ENCODE measurements at places on chromosomes 13 and 19.

DNA sequence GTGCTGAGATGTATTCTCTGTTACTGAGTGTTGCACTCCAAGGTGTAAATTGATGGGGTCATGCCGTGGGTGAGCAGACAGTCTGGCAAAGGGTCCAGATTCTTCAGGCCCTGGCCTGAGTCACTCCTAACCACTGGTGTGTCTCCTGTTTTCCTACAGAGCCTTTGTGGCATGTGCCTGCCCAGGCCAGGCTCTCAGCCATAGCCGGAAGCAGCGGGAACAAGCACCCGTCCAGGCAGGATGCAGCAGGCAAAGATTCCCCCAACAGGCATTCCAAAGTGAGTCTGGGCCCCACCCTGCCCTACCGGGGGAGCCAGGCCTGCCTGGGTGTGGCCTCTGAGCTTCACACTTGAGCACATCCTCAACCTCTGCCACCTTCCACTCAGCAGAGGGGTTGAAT, 61.9 kb downstream of the DPF1 start:
- DNase-seq = no peak

DNA sequence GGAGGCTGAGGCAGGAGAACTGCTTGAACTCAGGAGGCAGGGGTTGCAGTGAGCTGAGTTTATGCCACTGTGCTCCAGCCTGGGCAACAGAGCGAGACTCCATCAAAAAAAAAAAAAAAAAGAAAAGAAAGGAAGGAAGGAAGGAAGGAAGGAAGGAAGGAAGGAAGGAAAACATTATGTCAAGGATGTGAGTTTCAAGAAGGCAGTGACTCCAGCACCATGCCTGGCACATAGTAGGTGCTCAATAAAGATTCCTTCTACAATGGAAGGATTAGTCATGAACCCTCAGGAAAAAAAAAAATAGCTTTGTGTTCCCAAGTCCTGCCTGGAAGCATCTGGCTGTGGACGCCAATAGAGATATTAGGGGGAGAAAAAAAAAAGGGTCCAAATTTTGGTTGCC, 10.1 kb upstream of the ZNRF4 start:
- DNase-seq = no peak

GRCh38 chr13:39509616-39510315, 93.2 kb downstream of the LHFPL6 start:
- DNase-seq = no peak

GRCh38 chr19:56611288-56611687, 16.2 kb downstream of the ZNF71 start:
- no peak for DNase-seq

- DNase-seq = no peak
These were observed 159.1 kb downstream of the GPC5 start for GRCh38 chr13:91557328-91558090.

DNA sequence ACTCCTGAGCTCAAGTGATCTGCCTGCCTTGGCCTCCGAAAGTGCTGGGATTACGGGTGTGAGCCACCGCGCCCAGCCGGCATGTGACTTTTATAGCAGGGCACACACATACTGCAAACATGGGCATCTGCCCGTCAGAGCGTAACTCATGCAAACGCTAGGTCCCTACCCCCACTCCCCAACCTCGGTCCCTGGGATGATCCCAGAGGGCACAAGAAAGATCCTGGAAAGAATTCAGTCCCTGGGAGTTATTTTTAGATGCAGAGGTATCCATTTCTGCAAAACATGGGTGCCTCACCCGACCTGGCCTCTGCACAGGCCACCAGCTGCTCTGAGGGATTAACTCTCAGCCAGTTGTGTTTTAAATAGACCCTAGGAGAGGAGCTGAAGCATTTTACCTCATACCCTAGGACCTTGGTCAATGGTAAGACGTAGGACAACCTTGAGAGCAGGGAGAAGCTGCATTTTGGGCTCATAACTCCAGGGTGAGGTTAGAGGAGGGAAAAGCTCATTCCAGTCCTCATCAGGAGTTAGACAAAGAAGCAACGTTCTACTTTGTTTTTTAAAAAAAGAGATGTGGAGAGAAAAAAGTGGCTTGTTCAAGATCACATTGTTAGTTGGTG, 10.8 kb downstream of the TMEM38A start:
- no peak for DNase-seq

- no peak for DNase-seq
These were observed 530.9 kb downstream of the MYO16 start for GRCh38 chr13:109160357-109160756.

GRCh38 chr19:39430675-39431593, 4.8 kb downstream of the RPS16 start:
- no peak for DNase-seq

GRCh38 chr19:35497406-35497805, 7.1 kb upstream of the KRTDAP start:
- no peak for DNase-seq

DNA sequence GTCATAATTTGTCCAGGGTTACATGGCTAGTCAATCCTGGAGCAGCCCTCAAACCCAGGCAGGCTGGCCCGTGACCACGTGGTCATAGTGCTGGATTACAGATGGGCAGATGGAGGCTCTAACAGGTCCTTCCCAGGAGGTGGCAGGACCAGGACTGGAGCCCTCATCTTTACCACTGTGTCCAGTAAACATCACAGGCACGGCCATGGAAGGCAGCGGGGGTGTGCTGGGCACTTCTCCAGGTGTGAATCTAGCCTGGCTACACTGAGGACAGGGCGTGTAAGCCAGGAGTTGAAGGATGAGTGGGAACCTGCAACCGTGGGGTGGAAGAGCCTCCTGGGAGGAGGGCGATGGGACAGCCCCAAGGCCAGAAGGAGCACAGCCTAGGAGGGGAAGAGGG, 6.1 kb downstream of the CIC start:
- no peak for DNase-seq

DNA sequence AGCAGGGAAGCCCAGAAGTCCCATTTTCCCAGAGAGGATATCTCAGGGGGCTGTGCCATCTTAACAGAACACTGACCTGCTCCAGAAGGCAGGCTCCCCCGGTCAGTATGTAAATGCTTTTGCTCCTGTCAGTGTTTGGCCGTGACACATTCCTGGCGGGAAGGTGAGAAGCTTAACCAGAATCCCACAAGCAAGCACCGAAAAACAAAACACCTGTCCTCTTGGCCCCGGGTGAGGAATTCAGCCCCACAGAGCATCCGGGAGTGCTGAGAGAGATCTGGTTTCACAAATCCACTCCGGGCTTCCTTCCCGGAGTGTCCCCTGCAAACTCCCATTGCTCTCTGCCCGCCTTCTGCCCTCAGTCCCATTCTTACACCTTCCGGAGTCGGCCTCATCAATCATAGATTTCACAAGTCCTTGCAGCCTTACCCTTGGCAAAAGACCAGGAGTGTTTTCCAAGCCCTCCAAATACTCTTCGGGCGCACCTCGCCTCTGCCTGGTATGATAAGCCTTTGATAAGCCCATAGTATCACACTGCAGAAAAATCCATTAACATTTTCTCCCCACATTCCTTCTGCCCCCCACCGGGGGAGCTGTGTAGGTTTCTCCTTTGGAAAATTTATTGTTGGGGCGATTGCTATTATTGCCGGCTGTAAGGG, 12.2 kb downstream of the TPM4 start:
- DNase-seq = no peak

DNA sequence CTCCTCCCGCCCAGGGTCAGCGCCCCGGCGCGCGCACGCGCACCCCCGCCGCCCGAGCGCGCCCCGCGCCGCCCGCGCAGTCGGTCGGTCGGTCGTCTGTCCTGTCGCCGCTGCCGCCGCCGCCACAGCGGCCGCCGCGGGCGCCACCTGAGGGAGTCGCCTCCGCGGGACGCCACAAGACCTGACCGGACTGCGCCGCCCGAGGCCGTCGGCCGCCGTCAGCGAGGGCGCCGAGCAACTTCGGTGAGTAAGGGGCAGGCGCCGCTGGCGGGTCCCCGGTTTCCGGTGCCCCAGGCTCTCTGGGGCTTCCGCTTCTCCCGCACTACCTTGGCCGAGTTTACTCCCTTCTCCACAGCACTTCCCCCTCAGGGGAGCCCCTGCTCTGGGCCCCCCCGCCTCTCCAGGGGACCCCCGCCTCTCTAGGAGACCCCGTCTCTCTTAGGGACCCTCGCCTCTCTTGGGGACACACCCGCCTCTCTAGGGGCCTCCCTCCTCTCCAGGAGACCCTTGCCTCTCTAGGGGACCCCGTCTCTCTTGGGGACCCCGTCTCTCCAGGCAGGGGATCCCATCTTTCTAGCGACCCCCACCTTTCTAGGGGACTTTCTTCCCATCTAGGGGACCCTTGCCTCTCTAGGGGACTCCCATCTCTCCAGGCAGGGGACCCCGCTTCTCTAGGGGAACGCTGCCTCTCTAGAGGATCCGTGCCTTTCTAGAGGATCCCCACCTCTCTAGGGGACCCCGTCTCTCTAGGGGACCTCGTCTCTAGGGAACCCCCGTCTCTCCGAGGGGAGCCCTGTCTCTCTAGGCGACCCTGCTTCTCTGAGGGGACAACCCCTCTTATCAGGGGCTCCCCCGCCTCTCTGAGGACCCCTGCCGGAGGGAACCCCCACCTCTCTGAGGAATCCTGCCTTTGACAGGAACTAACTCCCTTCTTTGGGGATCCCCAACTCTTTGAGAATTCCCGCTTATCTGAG, 19.3 kb upstream of the GATAD2A start:
- peak; percentile 58 for DNase-seq

GRCh38 chr19:6481541-6482342, at the start of gene DENND1C:
TSS of gene DENND1C (minus strand) at chr19:6481787. CDS start at chr19:6481695, 92 bp downstream.
- peak; percentile 40 for DNase-seq

GRCh38 chr13:100432611-100433010, 156.0 kb downstream of the GGACT start:
- no peak for DNase-seq

DNA sequence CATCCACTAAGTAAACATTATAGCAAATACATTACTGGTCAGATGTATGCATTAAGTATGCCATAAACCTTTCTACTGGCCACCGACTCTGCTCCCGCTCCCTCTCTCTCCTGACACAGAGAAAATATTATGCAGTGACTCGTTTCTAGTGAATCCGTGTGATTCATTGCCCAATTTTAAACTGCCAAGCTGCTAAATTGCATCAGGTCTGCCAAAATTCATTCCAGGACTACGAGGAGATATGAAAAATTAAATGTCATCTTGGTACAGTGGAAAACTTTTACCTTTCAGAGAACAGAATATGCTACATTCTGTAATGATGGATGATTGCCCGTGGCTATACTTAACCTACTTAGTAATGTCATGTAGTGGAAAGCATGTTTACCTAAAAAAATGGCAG, 368.8 kb upstream of the TSHZ3 start:
- DNase-seq = no peak

DNA sequence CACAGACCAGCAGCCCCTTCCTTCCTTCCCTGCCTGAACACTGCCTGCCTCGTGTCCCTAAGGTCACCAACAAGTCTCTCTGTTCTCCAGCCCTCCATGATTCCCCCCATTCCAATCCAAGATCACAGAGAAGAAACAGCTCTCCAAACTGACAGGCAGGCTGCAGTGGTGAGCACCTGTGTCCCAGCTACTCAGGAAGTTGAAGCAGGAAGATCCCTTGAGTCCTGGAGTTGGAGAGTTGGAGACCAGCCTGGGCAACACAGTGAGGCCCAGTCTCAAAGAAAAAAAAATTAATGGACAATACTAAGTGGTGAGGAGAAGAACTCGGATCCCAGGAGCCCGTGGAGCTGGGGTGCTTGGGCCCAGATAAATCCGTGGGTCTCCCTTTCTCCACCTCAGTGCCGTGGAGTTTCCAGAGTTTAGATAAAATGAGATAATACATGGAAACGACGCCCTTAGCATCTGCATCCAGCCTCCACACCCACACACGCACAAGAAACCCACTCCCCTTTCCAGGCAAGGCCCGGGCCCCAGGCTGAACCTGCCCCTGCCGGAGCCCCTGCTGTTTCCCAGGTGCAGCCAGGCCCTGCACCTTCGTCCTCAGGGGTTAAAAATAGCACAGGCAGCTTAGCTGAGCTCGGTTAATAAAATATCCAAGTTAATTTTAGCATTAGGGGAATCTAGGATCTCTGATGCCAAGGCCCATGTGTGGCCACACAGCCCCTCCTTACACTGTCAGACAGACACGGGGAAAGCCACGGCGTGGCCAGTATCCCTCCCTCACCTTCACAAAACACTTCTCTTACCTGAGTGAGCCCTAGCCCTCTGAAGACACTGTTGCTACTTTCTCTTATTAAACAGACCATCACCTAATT, 4.7 kb downstream of the RASA3 start:
- DNase-seq = no peak

- no peak for DNase-seq
These were observed 108.4 kb upstream of the CLDN10 start for GRCh38 chr13:95444006-95444730.

GRCh38 chr19:8373867-8374813, 10.2 kb downstream of the ANGPTL4 start:
- DNase-seq = no peak

DNA sequence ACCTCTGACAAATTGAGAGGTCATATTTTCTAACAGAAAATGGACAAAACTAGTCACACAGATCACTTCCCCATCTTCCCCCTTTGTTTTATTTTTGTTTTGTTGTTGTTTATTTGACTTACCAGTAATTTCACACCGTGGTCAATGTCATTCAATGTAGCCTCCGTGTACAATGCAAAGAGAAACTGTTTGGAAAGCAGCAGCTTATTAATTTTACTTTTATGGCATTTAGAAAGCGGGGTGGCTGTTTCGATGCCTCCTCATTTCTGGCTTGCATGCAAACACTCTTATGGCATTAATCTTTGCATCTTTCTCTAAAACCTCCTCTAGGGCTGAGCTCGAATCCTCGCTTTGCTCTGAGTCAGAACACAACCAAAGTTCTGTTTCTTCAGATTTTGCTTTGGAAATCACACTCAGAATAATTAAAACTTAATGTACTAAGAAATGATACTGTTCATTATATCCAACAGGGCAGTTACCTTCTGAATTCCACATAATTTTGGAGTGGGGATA, 77.0 kb downstream of the ZNF536 start:
- no peak for DNase-seq

GRCh38 chr13:108226184-108226583, 8.0 kb downstream of the ABHD13 start:
- no peak for DNase-seq

DNA sequence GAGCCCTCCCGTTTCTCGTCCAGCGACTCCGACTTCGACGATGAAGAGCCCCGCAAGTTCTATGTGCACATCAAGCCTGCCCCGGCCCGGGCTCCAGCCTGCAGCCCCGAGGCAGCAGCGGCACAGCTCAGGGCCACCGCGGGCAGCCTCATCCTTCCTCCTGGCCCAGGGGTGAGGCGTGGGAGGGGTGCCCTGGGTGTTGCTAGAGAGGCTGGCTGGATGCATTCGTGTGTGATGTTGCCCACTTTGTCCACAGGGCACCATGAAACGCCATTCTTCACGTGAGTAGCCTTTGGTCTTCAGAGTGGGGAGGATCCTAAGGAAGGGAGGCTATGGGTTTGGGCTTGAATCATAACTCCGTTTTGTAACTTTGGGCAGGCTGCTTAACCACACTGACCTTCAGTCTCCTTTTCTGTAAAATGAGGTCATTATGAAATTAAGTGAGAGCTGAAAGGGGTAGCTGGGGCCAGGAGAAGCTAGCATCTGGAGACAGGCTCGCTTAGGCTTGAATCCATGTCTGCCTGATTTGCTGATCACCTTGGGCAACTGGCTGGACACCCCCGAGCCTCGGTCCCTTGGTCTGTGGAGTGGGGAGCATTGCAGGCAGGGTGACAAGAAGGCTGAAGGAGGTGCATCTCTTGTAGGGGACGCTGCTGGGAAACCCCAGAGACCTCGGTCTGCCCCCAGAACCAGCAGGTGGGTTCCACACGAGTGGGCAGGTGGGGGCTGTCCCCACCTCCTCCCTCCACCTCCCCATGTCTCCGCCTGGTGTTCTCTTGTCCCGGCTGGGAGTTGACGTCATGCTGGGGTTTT, 18.7 kb upstream of the B3GNT3 start:
- DNase-seq = no peak
